ENCODE measurements at places on chromosomes 5 and 9.

DNA sequence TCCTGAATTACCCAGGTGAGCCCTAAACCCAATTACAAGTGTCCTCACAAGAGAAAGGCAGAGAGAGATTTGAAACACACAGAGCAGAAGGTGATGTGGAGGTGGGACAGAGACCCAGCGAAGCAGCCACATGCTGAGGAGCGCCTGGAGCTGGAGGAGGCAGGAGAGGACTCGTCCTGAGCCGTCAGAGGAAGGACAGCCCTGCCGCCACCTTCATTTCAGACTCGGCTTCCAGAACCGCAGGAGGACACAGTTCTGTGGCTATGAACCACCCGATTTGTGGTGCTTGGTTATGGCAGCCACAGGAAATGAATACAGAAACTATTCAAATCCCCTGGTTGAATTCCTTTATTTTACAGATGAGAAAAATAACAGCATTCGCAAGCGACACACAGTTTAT lies 16.4 kb upstream of the FBP1 start:
- DNase-seq: no peak

- DNase-seq: no peak
Observed at GRCh38 chr5:171400169-171400568, 12.5 kb downstream of the NPM1 start.

DNA sequence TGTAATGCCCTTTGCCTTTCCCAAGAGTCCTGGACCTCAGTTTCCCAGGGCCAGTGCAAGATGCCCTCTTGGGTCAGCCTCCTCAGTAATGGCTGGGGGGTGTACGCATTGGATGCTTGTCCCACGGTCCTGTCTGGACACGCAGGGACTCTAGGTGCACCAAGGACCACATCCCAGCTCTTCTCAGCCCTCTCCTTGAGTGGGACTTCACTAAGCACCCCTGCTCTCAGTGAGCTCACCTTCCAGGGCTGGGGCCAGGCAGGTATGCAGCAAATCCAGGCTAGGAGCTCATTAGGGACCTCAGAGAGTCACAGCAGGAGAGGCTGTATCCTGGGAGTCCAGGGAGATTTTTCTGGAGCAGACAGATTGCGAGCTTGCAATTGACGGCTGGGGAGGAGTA lies 59.8 kb downstream of the MACROH2A1 start:
- no peak for DNase-seq

DNA sequence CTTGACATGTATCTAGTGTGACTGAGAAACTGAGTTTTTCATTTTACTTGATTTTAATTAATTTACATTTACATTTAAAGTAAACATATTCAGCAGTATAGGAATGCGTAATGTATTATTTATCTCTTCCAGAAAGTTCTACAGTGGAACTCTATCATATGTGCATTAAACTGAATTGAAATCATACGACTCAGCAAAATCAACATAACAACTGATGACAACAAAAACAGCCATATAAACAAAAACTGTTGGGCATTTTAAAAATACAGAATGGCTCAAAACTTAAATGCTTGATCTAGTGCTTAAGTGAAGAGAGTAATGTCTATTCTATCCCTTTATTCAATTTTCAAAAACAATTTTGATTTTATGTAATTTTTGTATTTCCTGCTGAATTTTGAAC lies 134.4 kb downstream of the TRPM3 start:
- no peak for DNase-seq

GRCh38 chr9:87148331-87149104 lies 201.2 kb upstream of the GAS1 start:
- DNase-seq: no peak

GRCh38 chr9:73845954-73846690 lies 651.0 kb upstream of the RORB start:
- DNase-seq: no peak

DNA sequence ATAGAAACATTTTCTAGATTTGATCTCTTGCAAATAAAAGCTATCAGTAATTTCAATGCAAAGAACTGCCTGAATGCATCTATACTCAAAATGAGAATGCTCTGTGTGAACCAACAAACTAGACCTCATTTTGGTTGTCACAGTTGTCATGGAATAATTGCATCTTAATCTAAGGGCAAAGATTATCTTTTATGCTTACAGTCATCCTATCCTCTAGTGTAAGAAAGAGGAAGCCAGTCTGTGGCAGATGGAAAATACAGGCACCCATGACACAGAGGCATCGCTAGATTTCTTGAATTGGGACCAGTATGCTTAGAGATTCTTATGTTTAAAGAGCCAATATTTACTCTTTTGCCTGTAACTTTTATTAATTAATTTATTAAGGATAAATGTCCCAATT lies 95.0 kb downstream of the MACIR start:
- no peak for DNase-seq

DNA sequence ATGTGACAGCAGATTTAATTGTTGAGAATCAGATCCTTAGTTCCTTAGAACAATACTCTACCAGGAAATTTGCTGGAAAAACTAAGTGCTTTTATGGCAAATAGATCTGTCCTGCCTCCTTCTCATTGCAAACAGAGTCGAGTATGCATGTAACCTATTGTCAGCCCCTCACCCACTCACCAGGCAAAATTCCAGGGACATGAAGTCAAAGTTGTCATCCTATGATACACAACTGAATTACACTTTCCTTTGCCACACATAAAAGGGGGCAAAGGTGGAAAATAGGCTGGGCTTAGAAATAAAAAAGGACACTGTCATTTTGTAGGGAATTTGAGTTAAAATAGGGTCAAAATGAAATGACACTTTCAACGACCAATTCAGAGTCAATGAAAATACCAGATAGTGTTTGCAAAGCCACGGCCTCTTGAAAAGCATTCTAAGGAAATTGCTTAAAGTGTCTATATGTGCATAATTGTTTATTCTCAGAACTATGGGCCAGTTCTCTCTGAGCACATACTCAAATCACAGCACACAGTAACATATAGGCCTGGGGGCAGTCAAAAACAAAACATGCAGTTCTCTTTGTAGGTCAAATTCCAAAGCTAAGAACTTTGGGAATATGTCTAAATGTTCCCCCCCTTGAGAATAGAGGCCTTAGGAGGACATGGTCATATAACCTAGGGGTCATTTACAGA lies 452.8 kb downstream of the NFIB start:
- DNase-seq: no peak

DNA sequence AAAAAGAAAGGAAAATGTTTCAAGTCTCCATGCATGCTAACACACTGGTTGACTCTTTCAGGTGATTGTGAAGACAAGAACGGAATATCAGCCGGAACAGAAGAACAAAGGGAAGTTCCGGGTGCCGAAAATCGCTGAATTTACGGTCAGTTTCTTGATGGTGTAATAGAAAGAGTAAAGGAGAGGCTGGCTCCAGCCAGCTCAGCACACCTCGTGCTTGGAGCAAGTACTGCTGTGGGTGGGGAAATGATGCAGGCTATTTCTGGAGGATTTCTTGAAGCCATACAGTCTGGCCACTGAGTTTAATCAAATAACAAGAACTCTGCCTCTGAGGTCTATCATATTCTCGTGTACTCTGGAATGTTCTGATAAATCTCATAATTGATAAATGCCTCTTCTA lies 18.7 kb downstream of the NSG2 start:
- no peak for DNase-seq

DNA sequence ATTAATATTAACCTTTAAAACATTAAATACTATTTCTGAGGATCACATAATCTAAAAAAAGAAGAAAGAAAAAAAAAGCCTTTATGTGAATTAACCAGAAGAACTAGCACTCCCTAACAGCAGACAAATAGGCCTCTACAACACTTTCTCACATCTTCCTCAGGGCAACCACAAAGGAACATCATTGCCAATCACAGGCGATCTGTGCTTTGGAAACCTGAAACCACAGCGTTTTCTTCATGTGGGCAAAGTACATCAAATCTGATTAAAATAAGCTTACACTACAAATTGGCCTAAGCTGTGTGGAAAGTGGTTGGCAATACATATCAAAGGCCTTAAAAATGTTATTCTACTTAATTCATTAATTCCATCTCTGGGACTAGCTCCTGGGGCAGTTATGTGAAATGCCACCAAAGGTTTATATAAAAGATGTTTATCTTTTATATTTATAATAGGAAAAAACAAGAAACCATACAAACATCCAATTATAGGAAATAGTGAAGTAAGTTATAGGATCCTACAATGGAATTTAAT lies 184.8 kb upstream of the TBCA start:
- DNase-seq: no peak

- DNase-seq: no peak
Observed at GRCh38 chr5:178324481-178325310, 92.1 kb upstream of the PHYKPL start.

GRCh38 chr9:15133488-15133887 lies 173.5 kb downstream of the TTC39B start:
- no peak for DNase-seq

DNA sequence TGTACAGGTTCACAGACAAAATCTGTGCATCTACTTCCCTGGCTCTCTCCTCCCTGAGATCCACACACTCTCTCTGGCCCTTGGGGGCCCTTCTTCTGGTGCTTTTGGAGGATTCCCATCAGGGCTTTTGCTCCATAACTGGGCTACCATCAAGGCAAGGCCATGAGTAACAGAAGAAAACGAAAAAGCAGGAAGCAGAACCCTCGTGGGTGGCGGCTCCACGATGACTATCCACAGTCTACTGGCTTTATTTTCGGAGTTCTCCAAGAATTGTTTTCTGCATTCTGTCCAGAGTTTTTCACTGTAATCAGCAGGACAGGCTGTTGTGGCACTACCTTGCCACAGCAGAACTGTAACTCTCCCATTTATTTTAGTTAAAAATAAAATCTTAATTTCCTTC lies 19.9 kb downstream of the PNPLA7 start:
- DNase-seq: no peak

All from activated CD4-positive, CD25-positive, alpha-beta regulatory T cell (primary cell).